ENCODE measurements at places on chromosomes 2 and 18. TPM values are rescaled to one million over a fixed set of nuclear protein-coding genes. Genes with fewer than 3 reads are reported as not detected.

DNA sequence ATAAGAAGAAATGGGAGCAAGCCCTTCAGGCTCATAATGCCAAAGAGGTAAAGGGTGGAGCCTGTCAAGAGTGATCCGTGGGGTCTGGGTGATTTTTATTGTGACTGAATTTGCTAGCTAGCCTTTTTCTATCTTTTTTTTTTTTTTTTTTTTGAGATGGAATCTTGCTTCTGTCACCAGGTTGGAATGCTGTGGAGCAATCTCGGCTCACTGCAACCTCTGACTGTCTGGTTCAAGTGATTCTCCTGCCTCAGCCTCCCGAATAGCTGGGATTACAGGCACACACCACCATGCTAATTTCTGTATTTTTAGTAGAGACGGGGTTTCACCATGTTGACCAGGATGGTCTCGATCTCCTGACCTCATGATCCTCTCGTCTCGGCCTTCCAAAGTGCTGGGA, 29.1 kb downstream of the DRC1 start:
- DNase-seq = no peak

DNA sequence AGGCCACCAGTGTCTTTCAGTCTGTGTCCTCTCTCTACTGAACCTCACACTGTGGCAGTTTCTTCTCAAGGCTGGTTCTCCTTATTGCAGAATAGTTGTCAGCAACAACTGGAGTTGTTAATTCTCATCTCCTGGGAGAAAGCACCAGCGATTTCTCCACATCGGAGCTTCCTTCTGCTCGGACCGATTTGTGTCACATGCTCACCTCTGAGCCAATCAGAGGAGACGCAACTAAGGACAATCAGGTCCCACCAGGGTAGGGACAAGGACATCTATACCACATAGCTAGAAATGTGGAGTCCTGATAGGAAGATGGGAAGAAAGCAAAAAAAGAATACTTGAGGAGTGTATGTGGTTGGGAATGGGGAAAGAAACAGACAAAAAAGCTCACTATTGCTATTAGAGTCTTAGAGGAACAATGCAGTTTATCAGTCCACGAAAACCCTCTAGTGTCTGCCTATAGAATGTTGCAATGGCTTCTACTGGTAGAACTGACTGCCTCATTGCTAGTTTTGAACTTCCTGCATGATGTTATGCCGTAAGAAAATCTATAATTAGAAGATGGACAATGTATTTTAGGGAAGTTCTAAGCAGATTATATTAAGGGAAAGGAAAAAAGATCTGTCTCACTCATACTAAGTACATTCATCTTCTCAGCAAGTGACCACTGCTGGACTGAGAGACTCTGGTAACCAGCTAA, 169.7 kb downstream of the CDCA7 start:
- no peak for DNase-seq

Gene INHA
- polyA plus RNA-seq = 4.0 TPM

DNA sequence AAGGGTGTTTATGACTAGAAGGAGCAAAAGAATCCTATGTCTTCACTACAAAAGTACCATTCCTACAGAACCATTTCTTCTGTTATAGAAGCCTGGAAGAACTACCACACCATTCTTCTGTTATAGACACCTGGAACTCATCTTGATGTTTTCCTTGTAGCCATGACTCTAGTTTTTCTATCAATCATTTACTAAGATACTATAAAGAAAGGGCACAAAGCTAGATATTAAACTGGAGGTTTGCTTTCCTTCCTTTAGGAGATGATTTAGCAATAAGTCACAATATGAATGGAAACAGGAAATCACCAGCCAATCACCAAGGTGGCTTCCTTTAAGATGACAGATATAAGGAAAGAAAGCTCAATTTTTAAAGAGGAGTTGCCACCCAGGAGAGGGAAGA, 100.3 kb upstream of the NEUROD1 start:
- DNase-seq = no peak

DNA sequence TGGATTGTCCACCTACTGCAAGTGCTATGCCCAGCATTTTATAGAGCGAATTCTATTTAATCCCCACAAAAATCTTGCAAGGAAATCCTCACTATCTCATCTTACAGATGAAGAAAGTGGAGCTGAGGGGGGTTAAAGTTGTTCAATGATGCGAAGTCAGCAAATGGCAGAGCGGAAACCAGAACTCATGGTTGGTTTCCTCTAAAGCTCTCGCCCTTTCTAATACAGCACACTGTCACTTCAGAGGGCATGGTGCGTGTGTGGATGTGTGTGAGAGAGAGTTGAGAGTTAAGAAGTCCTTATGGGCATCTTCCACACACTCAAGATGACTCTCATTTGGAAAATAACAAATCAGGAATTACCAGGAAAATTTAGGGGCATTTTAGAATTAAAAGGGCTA, 78.4 kb downstream of the TGFA start:
- DNase-seq = no peak

Gene C2orf69
- polyA plus RNA-seq = 5.6 TPM

- no peak for DNase-seq
These were observed 118.4 kb upstream of the PPP1CB start for GRCh38 chr2:28633204-28633603.

DNA sequence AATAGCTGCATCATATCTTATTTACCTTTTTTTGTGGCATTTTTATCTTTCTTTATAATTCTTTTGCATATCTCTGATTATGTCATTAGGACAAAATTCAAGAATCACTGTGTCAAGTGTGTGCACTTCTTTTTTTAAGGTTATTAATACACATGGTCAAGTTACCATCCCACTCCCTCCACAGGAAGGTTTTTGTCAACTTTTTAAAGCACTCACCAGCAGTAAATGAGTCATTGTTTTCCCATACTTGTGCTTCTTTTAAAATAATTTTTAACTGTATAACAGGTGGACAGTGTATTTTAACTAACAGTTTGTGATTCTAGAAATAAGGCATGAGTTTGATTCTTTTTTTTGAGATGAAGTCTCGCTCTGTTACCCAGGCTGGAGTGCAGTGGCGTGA, 45.7 kb upstream of the FAM171B start:
- DNase-seq = no peak

Gene COA5
- 61.2 TPM for polyA plus RNA-seq

GRCh38 chr2:178531168-178531567, 50.9 kb downstream of the PLEKHA3 start:
- no peak for DNase-seq

Gene LCT
- not detected for polyA plus RNA-seq

Gene GPR35
- 5.2 TPM for polyA plus RNA-seq

DNA sequence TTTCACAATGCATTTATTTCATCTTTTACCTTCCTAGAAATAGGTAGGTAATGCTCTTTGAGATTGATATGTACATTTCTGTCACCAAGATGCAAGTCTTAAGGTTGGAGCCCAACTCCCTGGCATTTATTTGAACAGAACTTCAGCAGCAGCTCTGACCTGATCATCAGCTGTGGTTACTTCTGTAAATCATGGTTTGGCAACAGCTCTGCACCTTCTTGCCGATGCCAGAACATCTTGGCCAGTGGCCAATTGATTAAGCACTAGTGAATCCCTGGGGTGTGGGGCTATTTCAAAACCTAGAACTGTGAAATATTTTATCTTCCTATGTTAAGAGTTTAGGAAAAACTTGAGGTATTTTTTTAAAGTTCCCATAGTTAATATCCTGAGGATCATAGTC, 124.8 kb upstream of the NYAP2 start:
- DNase-seq = no peak

DNA sequence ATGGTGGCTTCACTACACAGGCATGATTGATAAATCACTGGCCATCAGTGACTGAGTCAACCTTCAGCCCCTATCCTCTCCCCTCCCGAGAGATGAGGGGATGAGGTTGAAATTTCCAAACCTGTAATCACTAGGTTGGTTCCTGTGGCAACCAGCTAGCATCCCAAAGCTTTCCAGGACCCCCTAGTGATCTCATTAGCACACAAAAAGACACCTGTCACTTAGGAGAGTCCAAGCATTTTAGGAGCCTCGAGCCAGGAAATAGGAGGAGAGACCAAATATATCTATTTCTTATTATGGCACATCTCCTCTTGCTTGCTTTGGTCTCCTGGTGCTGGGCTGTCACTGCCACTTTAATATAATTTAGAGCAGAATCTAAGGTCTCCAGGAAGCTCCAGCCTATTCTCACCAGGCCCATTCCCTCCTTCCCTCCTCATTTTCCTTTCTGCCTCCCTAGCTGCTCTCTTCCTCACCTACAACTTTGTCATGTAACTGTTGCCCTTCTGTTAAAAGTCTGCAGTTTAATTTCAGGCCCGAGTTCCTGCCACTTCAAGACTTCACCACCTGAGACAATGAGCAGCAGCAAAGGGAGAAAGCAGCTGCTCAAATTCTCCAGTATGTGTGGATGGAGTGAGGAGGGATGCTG, 33.2 kb upstream of the NAB1 start:
- DNase-seq = no peak

Gene CPO
- 0.59 TPM for polyA plus RNA-seq

Gene TMBIM1
- polyA plus RNA-seq = 139 TPM

Gene NPHP1
- polyA plus RNA-seq = 9.0 TPM

DNA sequence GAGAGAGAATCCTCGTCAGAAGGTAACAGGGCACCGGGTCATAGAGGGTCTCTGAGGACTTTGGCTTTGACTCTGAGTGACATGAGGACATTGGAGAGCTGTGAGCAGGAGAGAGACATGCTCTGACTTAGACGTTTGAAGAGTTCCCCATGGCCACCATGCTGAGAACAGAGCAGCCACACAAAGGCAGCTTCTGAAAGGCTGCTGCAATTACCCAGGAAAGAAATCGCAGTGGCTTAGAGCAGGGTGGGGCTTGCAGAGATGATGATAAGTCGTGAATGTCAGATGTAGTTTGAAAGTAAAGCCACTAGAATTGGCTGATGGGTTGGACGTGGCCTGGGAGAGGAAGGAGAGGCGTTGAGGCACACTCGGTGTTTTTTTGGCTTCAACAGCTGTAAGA, 79.0 kb downstream of the ZCCHC2 start:
- DNase-seq = no peak

- DNase-seq = no peak
These were observed 1617.4 kb upstream of the ACVR2A start for GRCh38 chr2:146227152-146228019.

- DNase-seq = no peak
These were observed 43.2 kb downstream of the CYB5A start for GRCh38 chr18:74248595-74248994.

DNA sequence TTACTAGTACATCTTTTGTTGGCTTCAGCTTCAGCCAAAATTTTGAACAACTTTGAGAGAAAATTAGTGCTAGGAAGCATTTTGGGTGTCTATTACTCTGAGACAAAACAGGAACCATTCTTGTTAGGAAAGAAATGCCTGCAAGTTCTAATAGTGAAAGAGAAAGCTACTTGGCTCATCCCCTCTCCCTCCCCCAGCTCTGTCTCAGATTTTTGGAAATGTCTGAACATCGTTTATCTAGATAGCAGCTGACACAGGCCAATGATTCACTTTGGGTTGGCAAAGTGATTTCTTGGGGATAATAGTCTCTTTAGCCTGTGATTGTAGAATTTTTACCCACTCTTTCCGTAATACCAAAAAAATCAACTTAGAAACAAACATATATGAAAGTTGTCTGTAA, 42.3 kb upstream of the PTPRM start:
- DNase-seq = no peak

DNA sequence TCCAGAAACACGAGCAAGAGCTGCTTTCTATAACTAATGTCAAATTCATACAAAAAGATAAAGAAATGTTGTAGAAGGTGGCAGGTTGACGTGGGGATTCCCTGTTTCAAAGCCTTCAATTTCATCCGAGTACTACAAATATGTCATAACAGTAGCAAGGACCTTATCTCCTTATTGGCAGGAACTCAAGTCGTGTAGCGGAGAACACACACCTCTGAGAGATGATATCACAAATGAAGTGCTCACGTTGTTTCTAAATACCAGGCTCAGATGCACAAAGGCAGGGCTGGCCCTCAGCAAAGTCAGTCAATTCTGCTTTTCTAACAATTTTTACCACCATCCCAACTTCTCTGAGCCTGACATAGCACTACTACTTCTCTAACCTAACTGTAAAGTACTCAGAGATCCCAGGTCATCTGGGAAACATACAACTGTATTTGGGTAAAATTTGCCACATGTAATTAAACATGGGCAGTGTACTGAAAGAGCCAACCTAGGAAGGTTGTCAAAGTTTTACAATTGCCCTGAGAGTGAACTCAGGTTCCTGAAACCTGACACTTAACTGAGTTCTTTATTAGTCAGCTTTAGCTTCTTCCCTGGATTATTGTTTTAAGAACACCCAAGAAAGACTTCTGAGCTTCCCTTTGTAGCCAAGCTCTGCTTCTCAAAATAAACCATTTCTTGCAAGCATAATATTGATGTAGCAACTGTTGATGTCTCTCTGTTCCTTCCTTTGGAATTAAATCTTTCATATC, 813.7 kb upstream of the ACVR2A start:
- no peak for DNase-seq

Gene RAB17
- 7.6 TPM for polyA plus RNA-seq

GRCh38 chr2:219969508-219969907, 342.1 kb downstream of the SLC4A3 start:
- DNase-seq = no peak

Gene NFE2L2
- polyA plus RNA-seq = 28.8 TPM

DNA sequence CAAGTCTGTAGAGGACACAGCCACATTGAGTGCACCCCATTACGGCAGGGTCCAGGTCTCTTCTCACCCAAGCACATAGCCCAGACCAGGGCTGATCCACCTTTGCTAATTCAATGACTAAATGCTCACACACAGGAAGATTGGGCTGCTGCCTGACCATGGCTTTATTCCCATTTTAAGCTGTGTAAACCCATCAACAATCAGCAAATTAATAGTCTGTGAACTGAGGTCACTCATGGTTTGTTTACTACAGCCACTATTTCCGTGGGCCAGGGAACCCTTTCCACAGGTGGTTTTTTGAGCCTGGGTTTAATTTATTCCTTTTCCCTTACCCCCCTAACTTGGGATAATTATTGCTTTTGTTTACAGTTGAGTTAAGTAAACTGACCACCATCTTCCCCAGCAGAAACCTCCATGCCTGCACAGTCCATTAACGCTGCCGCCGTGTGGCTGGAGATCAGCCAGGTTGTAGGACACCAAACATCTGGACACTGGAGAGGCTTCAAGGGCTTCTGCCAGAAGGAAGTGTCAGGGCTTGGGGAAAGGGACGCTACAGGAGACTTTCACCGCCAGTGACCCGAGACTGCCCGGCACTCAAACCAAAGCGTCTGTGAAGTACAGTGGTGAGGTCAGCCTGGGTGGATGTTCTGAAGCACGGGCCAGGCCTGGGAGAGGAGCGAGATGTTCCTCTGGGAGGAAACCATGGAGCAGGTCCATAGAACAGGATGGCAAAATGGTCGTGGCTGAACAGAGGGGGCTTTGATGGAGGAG, 282.9 kb downstream of the DYSF start:
- DNase-seq = no peak
